Fibroblast of mammary gland (primary cell): ENCODE measurements at places on chromosomes 12 and 14.
A peak's percentile ranks its signal among the peaks of the same experiment; 100 is the strongest.

- DNase-seq = no peak
These were observed 161.0 kb upstream of the RMST start for GRCh38 chr12:97301576-97301975.

DNA sequence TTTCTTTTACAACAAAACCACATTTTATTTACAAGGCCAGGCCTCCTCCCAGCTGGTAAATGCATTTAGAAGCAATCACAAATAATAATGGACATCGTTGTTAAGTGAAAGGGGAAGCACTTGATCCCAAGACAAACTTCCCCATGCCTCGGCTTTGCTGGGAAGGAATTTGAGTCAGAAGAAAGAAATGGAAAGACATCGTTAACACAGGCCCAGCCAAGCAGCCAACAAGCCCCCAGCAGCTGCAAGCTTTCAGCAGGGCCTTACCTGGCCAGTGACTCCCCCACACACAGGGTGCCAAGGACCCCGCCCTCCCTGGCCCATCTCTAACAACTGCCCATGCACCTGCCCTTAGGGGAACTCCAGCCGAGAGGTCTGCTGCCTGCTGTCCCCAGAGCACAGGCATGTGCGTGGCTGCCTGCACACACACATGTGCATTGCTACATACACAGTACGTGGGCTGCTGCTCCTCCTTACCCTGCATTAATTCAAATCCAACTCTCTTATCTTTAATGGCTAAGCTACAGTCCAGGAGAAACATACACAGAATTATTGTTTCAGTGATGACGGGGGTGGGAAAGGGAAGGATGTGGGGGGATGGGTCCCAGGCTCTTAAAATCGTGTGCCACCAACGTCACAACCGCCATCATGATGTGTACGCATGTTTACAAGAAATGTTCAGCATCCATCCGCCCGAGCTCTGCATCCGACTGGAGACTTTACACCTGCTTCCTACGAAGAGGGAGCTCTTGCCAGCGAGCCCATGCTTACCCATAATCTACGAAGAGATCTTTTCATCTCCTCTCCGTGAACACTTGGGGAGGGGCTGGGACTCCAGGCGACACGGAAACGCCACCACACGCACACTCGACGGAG, 9.8 kb downstream of the BCL11B start:
- no peak for DNase-seq

GRCh38 chr14:103547941-103548462, 14.5 kb downstream of the BAG5 start:
- no peak for DNase-seq

DNA sequence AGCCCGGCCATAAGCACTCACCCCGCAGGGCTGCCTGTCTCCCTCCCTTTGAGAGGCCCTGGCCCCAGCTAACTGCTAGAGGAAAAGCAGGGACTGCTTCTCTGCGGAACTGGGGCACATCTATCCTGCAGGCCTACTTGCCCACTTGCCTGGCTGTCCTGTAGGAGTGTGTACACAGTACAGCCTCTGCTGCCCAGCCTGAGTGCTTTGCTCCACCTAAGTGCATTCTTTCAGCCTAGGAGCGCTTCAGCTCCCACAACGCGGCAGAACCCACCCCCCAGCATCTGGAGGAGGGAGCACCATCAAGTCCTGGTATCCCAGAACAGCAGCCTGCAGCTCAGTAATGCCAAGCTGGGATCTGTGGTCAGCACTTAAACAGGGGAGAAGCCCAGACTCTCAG, 79.9 kb upstream of the CD163 start:
- no peak for DNase-seq

- no peak for DNase-seq
These were observed 12.7 kb downstream of the CSRP2 start for GRCh38 chr12:76866151-76866567.

DNA sequence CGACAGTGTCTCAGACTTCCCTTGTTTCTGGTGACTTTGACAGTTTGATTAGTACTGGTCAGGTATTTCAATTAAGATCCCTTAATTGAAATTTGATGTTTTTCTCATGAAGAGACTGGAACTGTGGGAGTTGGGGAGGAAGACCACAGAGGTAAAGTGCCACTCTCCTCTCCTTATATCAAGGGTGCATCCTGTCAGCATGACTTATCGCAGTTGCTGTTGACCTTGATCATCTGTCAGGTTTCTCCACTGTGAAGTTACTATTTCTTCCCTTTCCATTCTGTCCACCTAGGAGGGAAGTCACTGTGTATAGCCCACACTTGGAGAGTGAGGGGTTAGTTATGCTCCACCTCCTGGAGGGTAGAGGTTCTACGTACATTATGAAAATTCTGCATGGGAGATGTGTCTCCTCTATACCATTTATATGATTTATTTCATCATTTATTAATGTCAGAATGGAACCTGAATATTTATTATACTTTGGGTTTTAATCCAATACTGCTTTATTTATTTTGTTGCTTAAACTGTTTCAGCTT, 40.3 kb upstream of the SMOC1 start:
- DNase-seq = no peak

DNA sequence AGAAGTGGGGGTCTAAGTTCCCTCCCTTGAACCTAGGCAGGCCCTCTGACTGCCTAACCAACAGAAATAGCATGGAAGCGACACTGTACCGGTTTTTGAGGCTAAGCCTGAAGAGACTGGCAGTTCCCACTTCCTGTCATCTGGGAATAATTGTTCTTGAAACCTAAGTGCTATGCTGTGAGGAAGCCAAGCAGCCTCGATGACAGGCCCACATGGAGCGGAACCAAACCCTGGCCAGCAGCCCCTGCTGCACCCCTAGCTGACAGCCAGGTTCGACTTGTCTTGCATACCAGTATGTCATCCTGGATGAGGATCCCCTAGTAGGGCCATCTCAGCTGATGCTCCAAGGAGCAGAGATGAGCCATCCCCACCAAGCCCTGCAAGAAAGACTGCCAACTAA, 6.4 kb upstream of the GPR68 start:
- DNase-seq = no peak

DNA sequence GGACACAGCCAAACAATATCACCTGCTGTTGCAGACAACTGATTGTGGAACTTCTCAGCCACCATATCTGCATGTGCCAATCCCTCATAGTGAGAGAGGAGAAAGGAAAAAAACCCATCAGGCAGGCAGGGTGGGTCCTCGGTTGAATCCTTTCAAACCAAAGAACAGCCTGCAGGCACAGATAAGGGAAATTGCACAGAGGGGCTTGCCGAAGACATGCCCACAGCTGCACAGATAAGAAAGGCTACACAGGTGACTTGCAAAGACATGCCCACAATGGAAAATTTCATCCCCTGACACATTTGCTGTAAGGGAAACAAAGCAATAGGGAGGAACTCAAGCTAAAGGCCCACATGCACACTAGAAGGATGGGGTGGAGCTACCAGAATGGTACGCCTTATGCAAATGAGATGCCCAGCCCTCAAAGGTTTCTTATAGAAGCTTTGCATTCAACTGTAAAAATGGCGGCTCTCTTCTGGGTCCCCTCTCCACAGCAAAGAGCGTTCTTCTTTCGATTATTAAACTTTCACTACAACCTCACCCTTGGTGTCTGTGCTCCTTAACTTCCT, 170.0 kb upstream of the TMPO start:
- DNase-seq = no peak

GRCh38 chr12:123748161-123748560, 13.9 kb upstream of the DNAH10 start:
- no peak for DNase-seq

GRCh38 chr14:75234173-75235115, 44.2 kb upstream of the FOS start:
- DNase-seq = peak; percentile 59

GRCh38 chr12:19179986-19180385, 50.5 kb downstream of the PLEKHA5 start:
- no peak for DNase-seq

DNA sequence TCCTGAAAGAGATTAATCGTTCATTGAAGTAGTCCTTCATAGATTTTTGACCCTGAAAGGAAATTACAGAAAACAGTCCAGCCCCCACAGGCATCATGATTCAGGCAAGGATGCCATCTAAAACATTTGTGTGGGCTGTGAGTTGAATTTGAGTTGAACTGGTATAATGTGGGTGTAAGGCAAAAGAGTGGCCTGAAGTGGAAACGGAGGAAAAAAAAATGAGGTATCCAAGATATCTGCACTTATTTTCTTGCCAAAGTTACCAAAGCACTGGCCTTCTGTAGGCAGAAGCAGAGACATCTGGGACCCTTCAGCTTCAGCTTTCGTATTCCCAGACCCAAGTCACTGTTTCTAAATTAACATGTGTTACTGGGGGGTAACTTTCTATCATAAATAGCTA, 105.1 kb upstream of the DIO2 start:
- peak; percentile 7 for DNase-seq

DNA sequence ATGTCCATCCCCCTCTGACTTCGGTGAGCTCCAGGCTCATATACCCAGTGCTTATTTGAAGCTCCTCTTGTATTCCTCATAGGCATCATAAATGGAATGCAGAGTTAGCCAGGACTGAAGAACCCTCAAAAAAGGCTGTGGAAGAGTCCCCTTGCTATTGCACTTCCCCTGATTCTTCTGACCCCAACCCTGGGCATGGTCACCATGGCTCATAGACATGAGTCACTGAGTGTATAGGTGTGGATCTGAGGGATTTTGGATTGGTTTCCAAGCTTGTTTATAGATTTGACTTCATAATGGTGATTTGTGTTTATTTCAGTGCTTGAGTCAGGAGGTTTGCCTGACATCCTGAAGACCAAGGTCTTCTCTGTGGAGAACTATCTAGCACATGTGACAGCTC, 98.4 kb upstream of the SLC38A2 start:
- DNase-seq = peak; percentile 56

GRCh38 chr12:49792181-49792970, 35.8 kb downstream of the NCKAP5L start:
- no peak for DNase-seq

DNA sequence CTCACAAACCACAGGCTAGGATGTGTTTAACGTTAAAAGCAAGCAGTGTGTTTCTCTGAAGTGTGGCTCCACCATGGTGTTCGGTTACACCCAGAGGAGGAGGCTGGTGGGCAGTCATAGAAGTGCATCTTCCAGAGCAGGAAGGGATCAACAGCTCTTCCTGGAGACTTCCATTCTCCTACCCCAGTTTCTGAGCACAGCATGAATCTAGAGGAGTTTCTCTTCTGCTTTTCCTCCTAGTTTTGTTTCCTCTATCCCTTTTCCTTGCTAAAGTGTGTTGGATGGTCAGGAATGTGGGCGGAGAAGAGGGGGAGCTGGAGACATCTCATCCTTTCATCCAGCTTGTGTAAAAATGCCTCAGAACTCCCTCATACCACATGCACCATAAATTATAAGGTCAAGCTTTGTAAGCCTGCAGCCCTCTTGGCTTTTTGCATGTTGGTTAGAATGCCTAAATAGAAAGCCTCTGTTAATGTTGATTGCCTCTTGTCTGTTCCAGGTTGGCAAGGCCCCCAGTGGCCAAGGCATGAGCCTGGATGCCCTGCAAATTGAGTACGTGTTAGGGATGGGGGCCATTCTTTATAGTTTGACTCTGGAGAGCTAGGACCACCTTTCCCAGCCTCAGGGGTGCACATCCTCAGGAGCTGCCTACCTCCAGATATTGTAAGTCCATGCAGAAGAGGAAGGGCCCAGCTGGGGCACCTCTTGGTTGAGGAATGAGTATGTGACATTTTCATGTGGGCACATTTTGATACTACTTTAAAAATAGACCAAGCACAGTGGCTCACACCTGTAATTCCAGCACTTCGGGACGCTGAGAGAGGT, 4.0 kb upstream of the CKAP4 start:
- DNase-seq = peak; percentile 40

DNA sequence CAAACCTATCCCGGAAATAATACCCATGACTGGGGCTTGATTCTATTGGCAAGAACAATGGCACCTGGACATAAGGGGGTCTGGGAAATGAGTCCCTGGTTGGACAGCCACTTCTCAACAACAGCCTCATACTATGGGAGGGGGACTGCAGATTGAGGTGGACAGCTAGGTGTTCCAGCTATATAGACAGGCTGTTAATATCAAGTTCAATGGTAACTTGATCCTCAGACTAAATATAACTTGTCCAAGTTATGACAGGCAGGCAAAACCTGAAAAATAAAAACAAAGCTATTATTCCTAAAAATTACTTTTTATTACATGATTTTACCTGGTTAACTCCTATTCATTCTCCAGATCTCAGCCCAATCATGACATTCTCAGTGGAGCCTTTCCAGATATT, 267.3 kb downstream of the TTC8 start:
- no peak for DNase-seq

DNA sequence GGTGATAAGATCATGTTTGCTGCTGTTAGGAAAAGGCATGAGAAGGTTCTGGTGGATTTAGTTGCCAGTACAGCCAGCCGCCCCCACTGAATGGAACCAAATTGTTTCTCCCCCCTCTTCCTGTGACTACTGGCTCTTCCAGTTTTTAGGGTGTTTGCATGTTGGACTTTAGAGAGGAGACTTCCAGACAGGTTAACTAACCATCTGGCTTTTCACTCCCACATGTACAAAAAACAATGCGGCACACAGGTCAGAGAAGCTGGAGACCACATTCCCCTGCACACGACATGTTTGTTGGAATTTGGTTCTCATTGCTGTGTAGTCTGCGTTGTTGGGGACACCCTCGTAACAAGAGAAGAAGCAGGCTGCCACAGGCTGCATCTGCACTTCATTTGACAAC, 103.9 kb upstream of the TMEM132C start:
- no peak for DNase-seq

- DNase-seq = no peak
These were observed 2.3 kb upstream of the MAP3K9 start for GRCh38 chr14:70811578-70811977.

GRCh38 chr14:105861985-105862465, 335.6 kb downstream of the TMEM121 start:
- DNase-seq = no peak

DNA sequence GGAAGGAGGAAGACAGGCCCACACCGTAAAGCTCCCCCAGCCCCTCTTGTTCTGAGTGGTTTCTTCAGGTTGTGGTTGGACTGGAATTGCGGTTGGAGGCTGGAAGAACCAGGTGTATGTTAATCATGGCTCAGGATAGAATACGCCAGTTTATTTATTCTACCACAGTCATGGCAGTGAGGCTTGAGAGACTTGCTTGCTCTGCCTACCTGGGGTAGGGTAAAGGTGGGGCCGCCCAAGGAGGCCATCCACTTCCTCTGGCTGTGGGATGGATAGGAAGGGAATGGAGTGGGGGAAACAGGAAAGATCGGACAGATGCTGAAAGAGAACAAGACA, 8.1 kb downstream of the SHMT2 start:
- DNase-seq = no peak
